Camera-type eye (tissue), 1 donor: ENCODE measurements at places on chromosomes 11 and 22. TPM values are rescaled to one million over a fixed set of nuclear protein-coding genes. Genes with fewer than 3 reads are reported as not detected.

The TYR gene
- 65.3 TPM for total RNA-seq

The TMEM191C gene
- 1.6 TPM for total RNA-seq

The TNNI2 gene
- 103 TPM for total RNA-seq

The RFPL2 gene
- total RNA-seq = not detected

The OR8G5 gene
- not detected for total RNA-seq

The MMP1 gene
- total RNA-seq = not detected

The ESAM gene
- 25.6 TPM for total RNA-seq
